ENCODE measurements at places on chromosomes 4 and X.

DNA sequence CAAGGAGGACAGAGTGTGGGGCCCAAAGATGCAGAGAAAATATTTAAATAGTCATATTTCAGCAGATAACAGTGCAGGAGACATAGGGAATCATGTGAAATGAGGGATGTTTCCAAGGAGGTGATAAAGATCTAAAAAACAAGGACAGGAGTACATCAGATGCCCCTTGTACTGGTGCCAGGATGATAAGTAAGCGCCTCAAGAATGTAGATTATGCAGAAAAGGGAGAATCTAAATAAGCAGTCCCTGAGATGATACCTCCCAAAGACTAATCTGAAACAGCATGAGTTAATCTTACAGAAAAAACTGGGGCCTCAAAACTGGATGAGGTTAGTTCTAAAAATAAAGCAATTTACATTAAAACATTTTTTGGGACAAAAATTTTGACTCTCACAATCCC, 136.1 kb upstream of the WDFY3 start:
- no peak for DNase-seq

DNA sequence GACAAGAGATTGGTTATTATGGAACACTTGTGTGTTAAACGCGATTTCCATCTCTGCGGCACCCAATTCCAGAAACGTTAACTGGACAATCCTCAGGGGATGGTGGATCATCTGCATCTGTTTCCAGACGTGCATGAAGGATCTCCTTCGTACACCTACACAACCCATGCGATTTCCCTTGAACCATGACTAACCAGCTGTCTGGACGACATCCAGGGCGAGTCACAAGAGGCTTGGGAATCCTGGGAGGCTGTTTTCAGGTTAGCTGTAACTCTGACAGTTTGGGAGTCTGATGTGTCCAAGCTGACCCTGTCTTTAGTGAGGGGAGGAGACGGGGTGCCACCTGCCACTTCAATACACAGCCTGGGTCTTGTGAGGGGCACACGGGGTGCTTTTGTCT, 84.5 kb downstream of the GATB start:
- DNase-seq: no peak

DNA sequence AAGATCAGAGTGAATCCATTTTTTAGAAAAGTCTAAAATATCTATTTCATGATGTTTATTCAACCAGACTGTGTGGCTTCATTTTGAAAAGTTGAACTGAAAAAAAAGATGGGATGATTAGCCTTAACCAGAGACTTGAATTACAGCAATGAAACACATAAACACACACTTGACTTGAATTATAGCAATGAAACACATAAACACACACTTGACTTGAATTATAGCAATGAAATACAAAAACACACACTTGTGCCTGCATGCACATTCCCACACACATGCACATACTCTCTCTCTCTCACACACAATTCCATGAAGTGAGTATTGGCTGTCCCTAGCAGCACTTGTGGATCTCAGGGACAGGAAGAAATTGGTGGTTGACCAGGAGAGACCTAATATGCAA, 286.8 kb downstream of the USP46 start:
- DNase-seq: no peak

GRCh38 chrX:51144828-51145442, 187.7 kb upstream of the NUDT10 start:
- no peak for DNase-seq

GRCh38 chr4:167020410-167020809, 213.9 kb downstream of the SPOCK3 start:
- DNase-seq: no peak

GRCh38 chrX:24081661-24082154, 27.0 kb downstream of the EIF2S3 start:
- peak; percentile 1 for DNase-seq

- DNase-seq: no peak
Measured at GRCh38 chr4:182090186-182090585, 153.0 kb upstream of the TENM3 start.

GRCh38 chr4:13701937-13702446, 74.5 kb upstream of the BOD1L1 start:
- no peak for DNase-seq

GRCh38 chr4:169229571-169230028, 41.2 kb downstream of the SH3RF1 start:
- DNase-seq: no peak

GRCh38 chr4:161249779-161250440, 913.9 kb downstream of the FSTL5 start:
- no peak for DNase-seq

GRCh38 chr4:25065431-25065858, 34.7 kb upstream of the LGI2 start:
- DNase-seq: no peak

- no peak for DNase-seq
Measured at GRCh38 chrX:11215191-11215921, 77.9 kb upstream of the AMELX start.

- no peak for DNase-seq
Measured at GRCh38 chr4:113537203-113537602, 224.3 kb downstream of the CAMK2D start.

DNA sequence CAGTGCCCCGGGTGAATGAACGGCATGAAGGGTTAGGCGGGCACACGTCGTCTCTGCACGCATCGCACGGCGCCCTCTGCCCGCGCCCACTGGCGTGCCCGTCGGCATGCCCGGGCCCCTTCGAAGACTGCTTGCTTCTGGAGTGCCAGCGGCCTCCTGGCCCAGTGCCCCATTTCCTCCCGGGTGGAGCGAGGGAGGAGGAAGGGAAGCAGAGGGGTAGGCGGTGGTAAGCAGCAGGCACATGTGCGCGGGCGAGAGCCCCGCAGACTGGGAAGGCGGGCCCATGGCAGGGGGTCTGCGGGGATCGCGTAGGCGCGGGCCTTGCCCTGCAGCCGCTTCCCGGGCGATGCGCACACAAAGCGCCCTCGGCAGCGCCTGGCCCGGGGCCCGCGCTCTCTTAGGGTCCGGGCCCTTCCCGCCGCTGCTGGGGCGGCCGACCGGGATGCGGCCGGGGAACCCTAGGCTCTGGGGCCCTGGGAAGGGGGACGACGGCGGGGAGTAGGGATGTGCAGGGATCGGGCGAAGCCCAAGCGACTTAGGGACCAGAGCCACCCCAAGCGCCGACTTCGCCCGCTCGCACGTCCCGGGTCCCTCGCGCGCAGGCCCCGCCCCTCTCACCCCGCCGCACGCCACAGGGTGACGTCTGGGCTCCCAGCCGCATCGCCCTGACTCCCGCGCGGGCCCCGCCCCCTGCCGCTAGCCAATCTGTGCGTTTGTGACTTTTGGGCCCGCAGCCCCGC, 866 bp upstream of the EMD start:
- no peak for DNase-seq

GRCh38 chrX:105872941-105873340, 50.6 kb downstream of the NRK start:
- no peak for DNase-seq

GRCh38 chr4:107888237-107888636, 43.1 kb upstream of the CYP2U1 start:
- no peak for DNase-seq

DNA sequence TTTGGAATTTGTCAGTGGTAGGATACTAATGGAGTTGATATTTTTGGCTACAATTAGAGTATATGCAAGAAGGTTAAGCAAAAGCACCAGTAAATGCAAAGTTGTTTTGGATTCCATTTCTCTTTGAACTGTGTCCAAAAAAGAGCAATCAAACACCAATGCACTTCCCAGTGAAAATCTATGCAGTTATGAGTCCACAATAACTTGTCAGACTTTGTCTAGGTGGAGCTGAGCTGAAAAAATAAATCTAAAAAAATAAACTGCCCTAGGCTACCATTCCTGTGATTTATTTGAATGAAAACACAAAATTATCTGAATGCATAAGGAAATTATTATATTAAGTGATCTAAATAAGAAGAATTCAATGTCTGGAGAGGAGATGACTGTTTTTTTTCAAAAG, 37.0 kb upstream of the AREG start:
- no peak for DNase-seq

DNA sequence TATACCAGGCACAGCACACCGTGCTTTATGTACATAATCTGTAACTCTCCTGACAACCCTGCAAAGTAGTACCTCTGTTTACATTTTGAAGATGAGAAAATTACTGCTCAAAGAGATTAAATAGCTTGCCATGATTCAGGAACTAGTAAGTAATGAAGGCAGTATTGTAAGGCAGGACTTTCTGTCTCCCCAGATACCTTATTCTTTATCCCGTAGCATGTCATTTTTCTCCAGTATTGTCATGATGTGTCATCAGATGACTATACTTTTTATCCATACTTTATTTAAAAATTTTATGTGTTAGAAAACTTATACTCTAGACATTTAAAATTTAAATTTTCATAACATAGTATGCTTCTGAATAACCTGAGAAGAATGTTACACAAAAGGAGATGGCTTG, 188.3 kb upstream of the NUDT6 start:
- DNase-seq: no peak

GRCh38 chr4:4991541-4992099, 27.6 kb downstream of the CYTL1 start:
- DNase-seq: no peak

DNA sequence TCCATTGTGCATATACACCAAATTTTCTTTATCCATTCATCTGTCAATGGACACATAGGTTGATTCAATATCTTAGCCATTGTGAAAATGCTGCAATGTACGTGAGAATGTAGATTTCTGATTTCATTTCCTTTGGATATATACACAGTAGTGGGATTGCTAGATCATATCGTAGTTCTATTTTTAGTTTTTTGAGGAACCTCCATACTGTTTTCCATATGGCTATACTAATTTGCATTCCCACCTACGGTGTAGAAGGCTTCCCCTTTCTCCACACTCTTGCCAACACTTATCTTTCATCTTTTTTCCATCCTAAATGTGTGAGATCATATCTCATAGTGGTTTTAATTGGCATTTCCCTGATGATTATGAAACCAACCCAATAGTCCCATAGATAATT, 43.4 kb downstream of the ING2 start:
- no peak for DNase-seq

DNA sequence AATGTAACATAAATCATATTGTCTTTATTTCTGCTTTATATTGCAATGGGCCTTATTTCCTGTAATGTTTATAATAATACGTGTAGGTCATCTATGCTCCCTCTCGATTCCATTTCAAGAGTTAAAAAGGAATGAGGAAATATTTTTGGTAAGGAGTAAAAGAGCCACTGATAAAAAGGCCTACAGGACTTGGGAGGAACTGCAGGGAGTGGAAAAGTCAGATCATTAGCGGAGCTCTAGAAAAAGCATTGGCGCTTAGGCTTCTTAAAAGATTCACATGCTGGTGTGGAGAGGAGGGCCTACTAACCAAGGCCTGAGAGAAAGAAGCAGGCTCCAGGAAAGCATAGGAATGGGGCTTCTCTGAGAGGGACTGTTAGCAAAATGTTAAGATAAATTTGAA, 82.9 kb upstream of the PNPLA4 start:
- DNase-seq: no peak

DNA sequence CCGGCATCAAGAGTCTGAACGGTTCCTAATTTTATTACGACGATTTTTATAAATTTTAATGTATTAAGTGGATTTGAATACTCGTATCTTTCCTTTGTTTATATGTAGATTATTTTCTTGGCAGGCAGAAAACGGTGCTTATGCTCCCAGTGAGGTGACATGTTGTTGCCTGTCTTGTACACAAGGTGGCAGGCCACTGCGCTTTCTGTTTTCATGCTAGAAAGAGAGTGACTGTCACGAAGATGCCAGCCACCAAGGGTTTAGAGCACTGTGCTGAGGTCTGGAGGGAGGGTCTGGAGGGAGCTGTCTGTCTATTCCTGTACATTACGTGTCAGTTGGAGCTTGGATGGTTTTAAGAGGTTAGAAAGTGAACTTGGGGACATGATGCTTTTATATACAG, 87.7 kb downstream of the SHROOM2 start:
- DNase-seq: no peak

GRCh38 chr4:102217775-102218355, 127.4 kb downstream of the SLC39A8 start:
- DNase-seq: no peak

DNA sequence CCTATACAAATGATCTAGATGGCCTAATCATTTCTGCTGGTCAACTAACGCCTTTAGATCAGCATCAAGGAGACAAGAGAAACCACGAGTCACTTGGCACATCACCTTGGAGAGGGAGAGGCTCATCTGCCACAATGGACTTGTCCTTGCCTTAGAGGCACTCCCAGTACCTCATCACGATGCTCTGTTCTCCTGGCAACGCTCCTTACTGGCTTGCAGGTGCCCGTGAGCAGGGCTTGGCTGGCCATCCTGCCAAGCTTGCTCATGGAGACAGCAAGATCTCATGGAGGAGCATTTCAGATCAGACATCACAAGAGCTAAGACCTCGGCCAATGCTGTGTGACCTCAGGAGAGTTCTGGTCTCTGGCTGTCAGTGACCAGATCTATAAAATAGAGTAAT, 2.7 kb upstream of the SMIM20 start:
- no peak for DNase-seq

- DNase-seq: no peak
Measured at GRCh38 chr4:113406723-113407016, 354.9 kb downstream of the CAMK2D start.

DNA sequence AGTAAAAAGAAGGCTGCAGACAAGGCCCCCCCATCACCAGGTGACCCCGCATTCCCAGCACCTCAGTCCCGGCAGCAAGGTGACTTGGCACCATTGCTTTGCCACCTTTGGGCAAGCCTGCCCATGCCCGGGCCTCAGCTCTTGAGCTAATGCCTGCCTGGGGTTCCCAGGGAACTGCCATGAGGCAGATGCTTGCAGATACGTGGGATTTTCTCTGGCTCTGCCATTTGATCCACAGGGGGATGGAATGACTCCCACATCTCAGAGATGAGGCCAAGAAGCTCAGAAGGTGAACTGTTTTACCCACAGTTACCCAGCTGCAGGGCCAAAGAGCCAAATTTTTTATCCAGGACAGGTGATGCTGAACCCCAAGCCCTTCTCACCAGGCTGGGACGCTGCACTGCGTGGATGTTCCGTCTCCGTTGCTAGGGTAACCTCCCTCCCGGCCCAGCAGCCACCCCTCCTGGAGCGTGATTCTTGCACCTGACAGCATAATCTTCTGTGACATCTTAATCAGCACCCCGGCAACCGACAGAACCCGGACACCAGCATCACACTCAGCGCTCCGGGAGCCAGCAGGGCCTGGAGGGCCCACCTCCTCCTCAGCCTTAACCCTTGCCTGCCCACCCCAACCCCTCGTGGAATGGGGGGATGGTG, 15.7 kb upstream of the MSX1 start:
- no peak for DNase-seq

- no peak for DNase-seq
Measured at GRCh38 chr4:133147286-133147821, 1.7 kb upstream of the PCDH10 start.

DNA sequence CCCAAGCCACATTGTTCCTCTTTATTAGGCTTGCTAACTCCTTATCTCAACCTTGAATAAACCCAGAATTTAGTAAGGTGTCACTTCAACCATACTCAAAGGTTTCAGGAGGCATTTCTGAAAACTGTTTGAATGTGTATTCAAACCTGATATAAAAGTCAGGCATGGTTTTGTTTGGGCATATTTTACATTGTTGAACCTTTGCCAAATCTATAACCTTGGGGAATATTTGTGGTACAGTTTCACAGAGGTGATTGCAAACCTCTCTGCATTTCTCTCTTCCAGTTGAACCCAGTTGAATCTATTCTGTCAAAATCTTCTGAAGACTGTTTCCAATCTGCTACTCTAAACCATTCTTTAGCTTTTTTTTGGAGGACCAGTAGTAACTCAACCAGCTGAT, 409.0 kb downstream of the TECRL start:
- no peak for DNase-seq

GRCh38 chrX:46791927-46792809, 33.2 kb upstream of the SLC9A7 start:
- DNase-seq: no peak

Measured in stimulated activated CD8-positive, alpha-beta memory T cell treated with anti-CD3 and anti-CD28 coated beads, Interleukin-4, amount 100 ng/mL, for 4 hours (primary cell).